Skeletal muscle cell (primary cell): ENCODE measurements at places on chromosomes 7 and 10.

GRCh38 chr10:118020365-118020764 is 26.4 kb downstream of the RAB11FIP2 start:
- no peak for DNase-seq

DNA sequence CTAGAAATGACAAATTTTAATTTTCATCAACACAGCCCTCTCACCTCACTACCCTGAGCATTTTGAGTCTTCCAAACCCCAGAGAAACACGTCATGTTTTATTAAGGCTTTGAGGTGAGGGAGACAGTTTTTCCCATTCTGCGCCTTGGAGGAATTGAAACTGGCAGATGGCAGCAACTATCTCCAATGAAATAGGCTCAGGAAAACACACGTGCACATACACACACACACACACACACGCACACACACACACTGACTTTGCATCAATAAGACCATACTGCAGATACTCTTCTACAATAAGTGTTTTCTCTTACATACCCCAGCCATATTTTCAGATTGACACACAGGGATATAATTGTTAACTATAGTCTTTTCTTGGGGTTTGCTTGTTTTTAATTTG is 3.2 kb upstream of the SFTPA2 start:
- no peak for DNase-seq

- no peak for DNase-seq
Measured at GRCh38 chr7:21251151-21251800, 176.6 kb upstream of the SP4 start.

- DNase-seq: no peak
Measured at GRCh38 chr7:129886167-129886817, 66.5 kb downstream of the UBE2H start.

DNA sequence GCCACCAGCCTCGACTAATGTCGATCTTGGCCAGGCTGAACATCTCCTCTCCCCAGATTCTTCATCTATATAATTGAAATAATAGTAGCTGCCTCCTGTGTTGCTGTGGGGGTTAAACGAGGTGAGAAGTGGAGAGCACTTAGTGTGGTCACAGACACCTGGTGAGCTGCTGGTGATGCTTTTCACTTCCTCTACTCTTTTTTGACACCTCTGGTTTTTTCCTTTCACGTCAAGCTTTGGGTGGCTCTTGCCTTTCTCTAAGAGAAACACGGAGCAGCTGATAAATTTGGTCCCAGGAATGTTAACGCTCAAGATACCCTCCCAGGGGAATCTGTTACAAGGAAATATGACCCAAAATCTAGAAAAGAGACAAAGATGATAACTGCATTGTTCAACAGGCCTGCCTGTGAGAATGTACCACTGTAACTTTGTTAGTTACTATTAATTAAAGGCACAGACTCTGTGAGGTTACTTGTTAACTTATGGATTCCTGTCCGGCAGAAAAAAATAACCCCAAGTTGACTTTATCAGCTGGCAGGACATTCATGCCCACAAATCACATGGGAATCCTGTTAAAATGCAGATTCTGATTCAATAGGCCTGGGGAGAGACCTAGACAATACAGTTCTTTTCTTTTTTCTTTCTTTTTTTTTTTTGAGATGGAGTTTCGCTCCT is 9.5 kb upstream of the NPFFR1 start:
- no peak for DNase-seq

DNA sequence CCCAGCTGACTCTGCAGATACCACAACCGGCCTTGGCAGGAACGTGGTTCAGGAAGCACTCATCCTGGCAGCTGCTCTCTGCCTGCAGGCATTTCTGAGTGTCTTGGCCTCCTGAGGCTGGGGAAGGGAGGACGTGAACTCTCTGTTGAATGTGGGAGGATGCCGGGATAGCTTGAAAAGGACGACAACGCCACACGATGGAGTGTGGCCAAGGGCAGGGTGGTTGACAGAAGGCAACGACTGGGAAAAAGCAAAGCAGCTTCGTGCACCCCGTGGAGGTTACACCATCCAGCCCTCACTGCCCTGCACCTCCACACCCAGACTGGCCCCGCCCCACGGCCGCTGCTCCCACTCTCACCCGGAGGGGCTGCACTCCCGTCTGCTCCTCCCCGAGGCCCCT is 466.1 kb upstream of the FOXK1 start:
- DNase-seq: peak; percentile 6

GRCh38 chr7:42671627-42672026 is 240.2 kb downstream of the C7orf25 start:
- DNase-seq: peak; percentile 67

DNA sequence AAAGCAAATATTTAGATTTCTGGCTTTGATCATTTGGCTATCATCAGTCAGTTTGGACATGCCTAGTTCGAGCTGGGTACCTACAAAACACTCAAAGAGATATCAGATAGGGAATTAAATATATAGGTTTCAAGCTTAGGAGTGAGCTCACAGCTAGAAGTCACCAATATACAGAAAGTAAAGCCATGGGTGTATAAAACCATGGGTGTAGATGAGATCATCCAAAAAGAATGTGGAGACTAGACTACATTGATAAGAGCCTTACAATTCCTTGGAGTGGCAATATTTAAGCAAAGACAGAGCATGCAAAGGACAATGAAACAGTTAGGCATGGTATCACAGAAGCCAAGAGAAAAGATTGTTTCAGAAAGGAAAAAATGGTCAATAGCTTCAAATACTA is 7.2 kb upstream of the RALA start:
- DNase-seq: no peak

DNA sequence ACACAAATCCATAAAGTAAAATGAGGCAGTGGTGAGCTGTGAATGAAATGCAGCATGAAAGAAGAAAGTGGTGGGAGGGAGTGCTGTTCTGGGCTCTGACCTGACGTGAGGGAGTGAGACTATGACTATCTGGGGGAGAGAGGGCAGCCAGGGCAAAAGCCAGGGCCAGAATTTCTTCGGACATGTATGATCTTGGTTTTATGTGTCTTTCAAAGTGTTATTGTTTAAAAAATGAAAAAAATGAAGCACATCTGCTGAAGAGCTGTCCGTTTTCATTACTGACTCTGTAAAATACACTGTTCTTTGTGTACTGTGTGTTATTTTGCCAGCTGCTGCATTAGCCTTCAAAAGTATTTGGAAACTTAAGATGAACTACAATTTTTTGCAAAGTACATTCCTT is 70.2 kb upstream of the KLF14 start:
- no peak for DNase-seq

GRCh38 chr10:30903397-30904138 is 128.1 kb downstream of the ZNF438 start:
- no peak for DNase-seq

GRCh38 chr7:100895701-100895955 is at the start of gene ACHE:
Gene ACHE, minus strand, starts transcription at chr7:100895888. Its CDS starts 1,656 bp downstream, at chr7:100894232.
- no peak for DNase-seq

DNA sequence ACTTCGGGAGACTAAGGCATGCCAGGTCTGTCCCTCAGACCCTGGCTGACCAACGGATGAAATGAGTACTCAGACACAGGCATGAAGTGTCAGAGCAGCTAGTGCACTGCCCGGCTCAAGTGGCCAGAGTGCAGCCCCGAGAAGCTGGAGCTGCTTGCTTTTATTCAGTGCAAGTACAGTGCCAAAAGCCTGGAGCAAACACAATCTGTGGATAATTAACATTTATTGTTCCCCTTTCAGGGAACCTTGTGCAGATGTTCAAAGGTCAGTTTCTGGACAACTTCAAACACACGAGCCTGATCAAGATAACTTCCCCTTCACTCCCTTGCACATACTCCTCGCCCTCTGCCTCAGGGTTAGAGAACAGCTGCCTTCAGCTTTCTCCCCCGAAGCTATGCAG is 7.9 kb upstream of the ATE1 start:
- no peak for DNase-seq

DNA sequence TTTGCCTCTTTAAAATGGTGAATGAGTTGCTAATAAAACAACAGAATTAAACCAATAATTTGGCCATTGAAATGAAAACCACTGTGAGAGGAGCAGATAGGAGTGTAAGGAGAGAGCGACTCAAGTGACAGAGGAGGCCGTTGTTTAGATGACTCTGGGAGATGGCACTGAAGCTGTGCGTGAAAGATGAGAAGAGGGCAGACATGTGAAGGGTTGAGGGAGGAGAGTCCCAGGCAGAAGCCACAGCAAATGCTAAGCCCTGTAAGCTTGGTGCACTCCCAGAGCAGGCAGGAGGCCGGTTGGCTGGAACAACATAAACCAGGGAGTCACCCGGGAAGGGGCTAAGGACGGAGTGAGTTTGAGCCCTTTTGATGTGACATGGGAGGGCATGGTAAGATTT is 814 bp upstream of the OPALIN start:
- DNase-seq: no peak

GRCh38 chr10:95756041-95756761 is at the start of gene ENTPD1:
Gene ENTPD1, plus strand, starts transcription at chr10:95756163. Its CDS starts 77 bp downstream, at chr10:95756240.
- DNase-seq: no peak

- no peak for DNase-seq
Measured at GRCh38 chr10:47451998-47452494, 31.9 kb downstream of the ANXA8 start.

DNA sequence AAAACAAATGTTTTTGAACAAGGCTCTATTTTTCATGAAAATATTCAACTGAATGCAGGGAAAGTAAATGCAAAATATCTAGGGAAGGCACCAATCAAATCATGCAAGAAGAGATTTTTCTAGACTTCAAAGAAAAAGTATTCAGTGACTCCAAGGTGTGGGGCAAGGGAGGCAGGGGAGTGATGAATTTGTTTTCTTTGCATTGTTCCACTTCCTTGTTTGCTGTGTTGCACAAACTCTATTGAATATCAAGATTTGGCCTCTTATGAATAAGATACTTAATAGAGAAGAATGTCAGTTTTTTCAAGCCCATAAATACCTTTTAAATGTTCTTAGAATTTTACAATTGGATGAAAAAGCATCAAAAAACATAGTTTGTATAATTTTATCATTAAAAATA is 26.4 kb downstream of the STEAP1 start:
- DNase-seq: no peak

GRCh38 chr7:112370436-112370835 is 79.8 kb upstream of the IFRD1 start:
- no peak for DNase-seq
